ENCODE measurements at places on chromosomes 6 and 20. TPM values are rescaled to one million over a fixed set of nuclear protein-coding genes. Genes with fewer than 3 reads are reported as not detected.

Gene NANP
- 8.0 TPM for total RNA-seq

Gene HCRTR2
- total RNA-seq, result not detected

Gene TBX18
- total RNA-seq, result not detected

Gene FABP7
- not detected for total RNA-seq

DNA sequence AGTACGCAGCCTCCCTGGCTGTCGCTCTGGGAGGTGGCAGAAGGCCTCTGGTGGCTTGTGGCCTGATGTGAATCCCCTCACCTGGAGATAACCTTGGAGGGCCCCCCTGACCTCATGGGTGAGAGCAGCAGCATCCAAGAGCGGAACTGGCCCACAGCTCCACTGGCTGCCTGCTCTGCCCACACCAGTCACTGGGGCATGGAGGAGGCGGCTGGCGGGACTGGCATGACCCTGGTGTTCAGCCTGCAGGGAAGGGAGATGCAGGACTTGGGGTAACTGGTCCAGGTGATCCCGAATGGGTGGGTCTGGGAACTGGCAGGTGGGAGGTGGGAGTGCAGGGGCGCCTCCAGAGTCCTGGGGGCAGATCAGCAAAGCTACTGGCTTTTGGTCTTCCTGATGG is 10.6 kb upstream of the DSN1 start:
- no peaks in the 10 kb centered on the region for H3K36me3 ChIP-seq
- no peaks in the 10 kb centered on the region for H3K27me3 ChIP-seq
- H3K4me3 ChIP-seq, result no peak overlapping the region

DNA sequence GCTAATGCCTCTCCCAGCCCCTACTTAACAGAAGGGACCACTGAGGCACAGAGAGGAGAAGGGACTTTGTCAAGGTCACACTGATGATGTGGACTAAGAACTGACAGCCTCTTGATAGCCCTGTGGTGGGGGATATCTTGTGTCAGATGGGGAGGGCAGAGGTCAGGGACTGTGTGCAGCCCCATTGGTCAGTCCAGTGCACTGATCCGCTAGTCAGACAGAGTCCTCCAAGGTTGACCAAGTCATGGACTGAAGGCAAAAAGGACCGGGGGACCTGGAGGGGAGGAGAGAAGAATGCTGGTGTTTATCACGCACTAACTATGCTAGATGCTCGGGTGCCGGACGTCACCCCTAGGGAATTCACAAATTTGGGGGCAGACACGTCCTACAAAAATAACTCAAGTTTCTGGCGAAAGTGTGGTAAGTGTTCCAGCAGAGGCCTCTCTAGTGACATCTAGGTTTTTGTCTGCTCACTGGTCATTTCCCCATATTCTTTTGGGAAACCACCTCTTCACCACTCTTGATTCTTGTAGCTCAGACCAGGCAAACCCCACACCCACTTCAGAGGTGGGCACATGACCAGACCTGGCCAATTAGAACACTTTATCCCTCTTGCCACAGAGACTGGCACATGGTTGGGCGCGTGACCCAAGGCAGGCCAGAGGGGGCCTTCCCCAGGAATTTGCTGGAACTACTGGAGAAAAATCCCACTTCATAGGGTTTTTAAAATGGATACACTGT is 21.0 kb downstream of the TCF15 start:
- peaks cover 21% of the 10 kb centered on the region for H3K27me3 ChIP-seq
- H3K36me3 ChIP-seq, result no peaks in the 10 kb centered on the region
- DNase-seq, result no peak
- no peak overlapping the region for H3K4me3 ChIP-seq
- H3K27ac ChIP-seq, result no peak overlapping the region
- no peaks in the 10 kb centered on the region for H3K4me1 ChIP-seq

DNA sequence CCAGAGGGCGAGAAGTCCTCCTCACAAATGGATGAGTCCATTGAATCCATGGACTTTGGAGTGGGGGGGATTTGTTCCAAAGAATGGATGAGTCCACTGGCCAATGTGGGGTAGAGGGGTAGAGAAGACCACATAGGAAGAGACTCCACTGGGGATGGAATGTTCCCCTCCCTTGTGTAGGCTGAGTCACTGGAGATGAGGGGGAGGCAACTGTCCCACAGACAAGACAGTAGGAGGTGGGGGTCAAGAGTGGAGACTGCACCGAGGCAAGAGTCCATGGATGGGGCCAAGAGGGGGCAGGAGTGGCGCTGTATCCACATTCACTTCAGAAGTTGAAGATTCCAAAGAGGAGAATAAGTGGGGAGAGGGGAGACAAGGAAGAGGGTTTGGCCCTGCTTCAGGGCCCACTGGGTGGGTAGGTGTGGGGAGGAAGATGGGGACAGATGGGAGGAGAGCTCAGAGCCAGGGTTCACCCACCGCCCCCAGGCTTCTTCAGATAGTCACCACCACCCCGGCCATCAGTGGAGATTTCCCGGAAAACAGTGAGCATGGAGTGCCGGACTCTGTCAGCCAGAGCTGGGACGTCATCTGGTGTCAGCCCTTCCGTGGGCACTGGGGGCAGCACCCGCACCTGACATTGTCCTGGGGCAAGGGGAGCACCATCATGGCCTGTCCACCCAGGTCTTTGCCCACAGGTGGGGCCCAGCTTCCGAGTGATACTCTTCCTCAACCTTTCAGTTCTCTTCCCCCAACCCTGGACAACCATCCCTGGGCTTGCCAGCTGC is 4.6 kb downstream of the EGFL8 start:
- H3K27ac ChIP-seq, result no peak overlapping the region
- H3K27me3 ChIP-seq, result no peaks in the 10 kb centered on the region
- no peak overlapping the region for H3K4me3 ChIP-seq
- H3K4me1 ChIP-seq, result peaks cover 22% of the 10 kb centered on the region
- H3K36me3 ChIP-seq, result peaks cover 22% of the 10 kb centered on the region

GRCh38 chr6:42140756-42141602 is 1.4 kb downstream of the C6orf132 start:
- DNase-seq, result no peak
- no peak overlapping the region for H3K4me3 ChIP-seq
- H3K27me3 ChIP-seq, result peaks cover 24% of the 10 kb centered on the region

- peak; percentile 1 for DNase-seq
- H3K4me1 ChIP-seq, result peaks cover 20% of the 10 kb centered on the region
- H3K27me3 ChIP-seq, result peaks cover 26% of the 10 kb centered on the region
- H3K27ac ChIP-seq, result no peak overlapping the region
- H3K4me3 ChIP-seq, result no peak overlapping the region
Measured at GRCh38 chr6:151961809-151962208, 154.3 kb downstream of the ESR1 start.

DNA sequence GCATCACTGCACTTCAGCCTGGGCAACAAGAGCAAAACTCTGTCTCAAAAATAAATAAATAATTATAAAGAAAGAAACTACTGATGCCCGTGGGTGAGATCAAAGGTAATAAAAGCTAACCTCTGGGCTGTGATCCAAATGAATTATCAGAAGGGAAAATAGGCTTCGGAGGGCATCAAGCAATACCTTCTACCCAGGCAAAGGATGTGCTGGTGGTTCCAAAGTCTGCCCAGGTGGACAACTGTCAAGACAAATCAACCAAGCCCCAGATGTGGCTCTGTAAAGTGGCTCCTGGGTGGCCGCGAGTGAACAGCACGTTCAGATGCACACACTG is 95.6 kb downstream of the SCML4 start:
- H3K4me1 ChIP-seq, result peaks cover 67% of the 10 kb centered on the region
- no peak for DNase-seq
- no peak overlapping the region for H3K4me3 ChIP-seq
- peaks cover 17% of the 10 kb centered on the region for H3K36me3 ChIP-seq
- H3K27me3 ChIP-seq, result no peaks in the 10 kb centered on the region

GRCh38 chr20:21832442-21833385 is 127.2 kb downstream of the PAX1 start:
- H3K4me1 ChIP-seq, result no peaks in the 10 kb centered on the region
- no peak overlapping the region for H3K4me3 ChIP-seq
- H3K36me3 ChIP-seq, result no peaks in the 10 kb centered on the region
- no peak for DNase-seq

GRCh38 chr6:170182781-170183120 is 108.1 kb downstream of the DLL1 start:
- no peak for DNase-seq
- H3K4me3 ChIP-seq, result no peak overlapping the region
- H3K4me1 ChIP-seq, result peaks cover 4% of the 10 kb centered on the region
- H3K27ac ChIP-seq, result no peak overlapping the region

GRCh38 chr6:118187568-118188164 is 280.6 kb downstream of the SLC35F1 start:
- H3K36me3 ChIP-seq, result no peaks in the 10 kb centered on the region
- peaks cover 4% of the 10 kb centered on the region for H3K27me3 ChIP-seq
- peak; percentile 7 for DNase-seq
- peaks cover 19% of the 10 kb centered on the region for H3K4me1 ChIP-seq
- H3K27ac ChIP-seq, result peak overlapping the region; percentile 66
- H3K4me3 ChIP-seq, result peak overlapping the region; percentile 20

DNA sequence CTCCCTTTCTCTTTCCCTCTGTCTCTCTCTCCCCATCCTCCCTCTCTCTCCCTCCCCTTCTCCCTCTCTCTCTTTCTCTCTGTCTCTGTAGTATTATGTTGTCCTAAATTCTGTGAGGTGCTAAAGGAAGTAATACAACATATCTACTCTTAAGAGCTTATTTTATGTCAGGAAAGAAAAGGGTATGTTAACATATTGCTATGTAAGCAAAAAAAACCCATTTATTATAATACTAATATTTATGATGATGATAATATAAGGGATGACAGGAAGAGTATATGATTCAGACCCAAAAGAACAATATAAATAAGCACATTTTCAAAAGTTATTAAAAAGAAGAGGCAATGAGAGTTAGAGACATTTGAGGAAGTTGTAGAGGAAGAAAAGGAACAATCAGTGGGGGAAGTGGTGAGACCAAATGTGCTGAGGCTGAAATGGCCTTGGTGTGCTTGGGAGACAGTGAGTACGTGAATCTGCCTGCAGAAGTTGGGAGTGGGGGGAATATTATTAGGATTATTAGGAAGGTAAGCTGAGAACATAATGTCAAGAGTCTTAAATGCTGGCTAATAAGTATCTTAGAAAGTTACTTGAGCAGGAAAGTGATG is 303.6 kb upstream of the FERMT1 start:
- DNase-seq, result no peak
- H3K27me3 ChIP-seq, result no peaks in the 10 kb centered on the region
- no peaks in the 10 kb centered on the region for H3K4me1 ChIP-seq
- H3K36me3 ChIP-seq, result no peaks in the 10 kb centered on the region
- no peak overlapping the region for H3K27ac ChIP-seq

DNA sequence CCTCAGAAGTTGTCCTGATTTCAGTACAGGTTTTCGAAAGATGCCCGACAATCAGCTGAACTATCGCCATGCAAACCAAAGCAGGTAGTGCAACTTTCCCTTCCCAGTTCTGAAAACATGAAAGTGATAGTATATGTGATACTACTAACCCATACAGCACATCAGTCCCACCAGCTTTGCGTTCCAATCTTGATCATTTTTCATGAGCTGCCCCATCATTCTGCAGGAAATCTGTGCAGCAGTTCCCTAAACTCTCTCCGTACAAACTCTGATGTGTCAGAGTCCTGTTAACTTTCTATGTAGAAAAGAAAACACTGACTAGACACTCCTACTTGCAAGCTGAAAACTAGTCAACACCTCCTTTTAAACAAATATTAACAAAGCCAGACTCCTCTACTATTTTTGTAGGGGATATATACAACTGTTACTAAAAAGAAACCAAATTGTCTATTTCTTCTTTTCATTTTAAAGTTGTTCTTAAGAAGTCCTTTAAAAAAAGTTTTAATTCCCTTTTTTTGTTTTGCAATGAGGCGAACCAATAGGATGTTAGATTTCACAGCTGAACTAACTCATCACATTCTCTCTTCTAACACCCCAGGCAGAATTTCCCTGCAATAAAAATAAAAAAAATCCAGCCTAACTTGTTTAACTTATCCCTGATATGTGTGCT is 99.6 kb upstream of the DST start:
- no peak overlapping the region for H3K4me3 ChIP-seq
- no peaks in the 10 kb centered on the region for H3K27me3 ChIP-seq
- H3K27ac ChIP-seq, result no peak overlapping the region
- H3K4me1 ChIP-seq, result no peaks in the 10 kb centered on the region

DNA sequence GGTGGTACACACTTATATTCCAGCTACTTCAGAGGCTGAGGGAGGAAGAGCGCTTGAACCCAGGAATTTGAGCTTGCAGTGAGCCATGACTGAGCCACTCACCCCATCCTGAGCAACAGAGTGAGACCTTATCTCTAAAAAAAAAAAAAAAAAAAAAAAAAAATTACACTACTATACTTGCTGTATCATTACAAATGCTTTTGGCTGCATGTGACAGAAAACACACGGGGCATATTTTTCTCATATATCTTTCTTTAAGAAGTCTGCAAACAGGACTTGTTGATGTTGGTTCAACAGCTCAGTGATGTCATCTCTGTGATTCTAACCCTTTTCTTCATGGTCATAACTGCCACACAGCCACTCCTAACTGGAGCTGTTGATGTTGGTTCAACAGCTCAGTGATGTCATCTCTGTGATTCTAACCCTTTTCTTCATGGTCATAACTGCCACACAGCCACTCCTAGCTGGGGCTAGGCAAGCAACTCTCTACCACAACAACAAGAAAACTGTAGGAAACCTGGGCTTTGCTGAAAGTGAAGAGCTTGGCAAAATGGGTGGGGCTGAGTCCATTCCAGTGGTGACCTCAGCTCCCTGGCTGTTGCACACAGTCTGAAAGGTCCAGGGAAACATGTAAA is 19.8 kb downstream of the MTFR2 start:
- peaks cover 23% of the 10 kb centered on the region for H3K36me3 ChIP-seq
- no peak overlapping the region for H3K4me3 ChIP-seq
- no peak overlapping the region for H3K27ac ChIP-seq
- H3K27me3 ChIP-seq, result no peaks in the 10 kb centered on the region

DNA sequence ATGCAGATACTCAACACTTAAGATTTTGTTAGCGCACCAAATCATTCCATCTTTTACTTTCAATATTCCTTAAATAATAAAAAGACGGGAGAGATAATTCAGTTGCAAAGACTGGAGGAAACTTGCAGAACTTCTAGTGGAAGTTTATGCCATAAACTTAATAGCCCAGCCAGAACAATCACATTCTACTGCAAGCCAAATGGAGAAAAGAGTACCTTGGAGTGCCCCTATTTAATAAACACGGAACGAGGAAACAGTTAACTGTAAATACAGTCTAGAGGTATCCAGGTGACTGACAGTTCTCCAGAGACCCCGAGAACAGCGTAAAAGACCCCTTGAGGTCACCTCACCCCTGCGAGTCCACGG is 635 bp downstream of the SLC35B3 start:
- peaks cover 32% of the 10 kb centered on the region for H3K4me1 ChIP-seq
- no peak for DNase-seq
- no peaks in the 10 kb centered on the region for H3K27me3 ChIP-seq
- H3K27ac ChIP-seq, result peak overlapping the region; percentile 93

- DNase-seq, result no peak
- H3K27ac ChIP-seq, result no peak overlapping the region
- H3K4me1 ChIP-seq, result no peaks in the 10 kb centered on the region
- no peaks in the 10 kb centered on the region for H3K27me3 ChIP-seq
Measured at GRCh38 chr6:64084185-64084663, 448.6 kb downstream of the PHF3 start.

- DNase-seq, result no peak
- peaks cover 2% of the 10 kb centered on the region for H3K36me3 ChIP-seq
- no peak overlapping the region for H3K27ac ChIP-seq
- no peak overlapping the region for H3K4me3 ChIP-seq
Measured at GRCh38 chr6:129966125-129966524, 52.3 kb upstream of the L3MBTL3 start.
